Panc1 (cell line): ENCODE measurements at places on chromosomes 5 and 9.
A peak's percentile ranks its signal among the peaks of the same experiment; 100 is the strongest.

- H3K36me3 ChIP-seq = no peaks in the 10 kb centered on the region
- no peaks in the 10 kb centered on the region for H3K4me1 ChIP-seq
- peaks cover 27% of the 10 kb centered on the region for H3K27me3 ChIP-seq
Observed at GRCh38 chr5:174402222-174402812, 322.1 kb upstream of the MSX2 start.

DNA sequence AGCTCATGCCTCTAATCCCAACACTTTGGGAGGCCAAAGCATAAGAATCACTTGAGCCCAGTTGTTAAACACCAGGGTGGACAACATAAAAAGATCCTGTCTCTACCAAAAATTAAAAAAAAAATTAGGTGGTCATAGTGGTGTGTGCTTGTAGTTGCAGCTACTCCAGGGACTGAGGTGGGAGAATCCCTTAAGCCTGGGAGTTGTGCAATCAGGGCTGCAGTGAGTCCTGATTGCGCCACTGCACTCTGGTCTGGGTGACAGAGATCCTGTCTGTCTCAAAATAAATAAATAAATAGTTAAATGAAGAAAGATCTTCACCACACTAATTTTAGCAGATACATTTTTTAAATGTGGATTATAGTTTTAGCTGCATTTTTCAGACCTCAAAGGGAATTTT is 433.2 kb downstream of the MAT2B start:
- no peak overlapping the region for H3K27ac ChIP-seq
- H3K27me3 ChIP-seq = no peaks in the 10 kb centered on the region
- DNase-seq = no peak
- H3K4me3 ChIP-seq = no peak overlapping the region
- no peaks in the 10 kb centered on the region for H3K4me1 ChIP-seq
- no peaks in the 10 kb centered on the region for H3K36me3 ChIP-seq

DNA sequence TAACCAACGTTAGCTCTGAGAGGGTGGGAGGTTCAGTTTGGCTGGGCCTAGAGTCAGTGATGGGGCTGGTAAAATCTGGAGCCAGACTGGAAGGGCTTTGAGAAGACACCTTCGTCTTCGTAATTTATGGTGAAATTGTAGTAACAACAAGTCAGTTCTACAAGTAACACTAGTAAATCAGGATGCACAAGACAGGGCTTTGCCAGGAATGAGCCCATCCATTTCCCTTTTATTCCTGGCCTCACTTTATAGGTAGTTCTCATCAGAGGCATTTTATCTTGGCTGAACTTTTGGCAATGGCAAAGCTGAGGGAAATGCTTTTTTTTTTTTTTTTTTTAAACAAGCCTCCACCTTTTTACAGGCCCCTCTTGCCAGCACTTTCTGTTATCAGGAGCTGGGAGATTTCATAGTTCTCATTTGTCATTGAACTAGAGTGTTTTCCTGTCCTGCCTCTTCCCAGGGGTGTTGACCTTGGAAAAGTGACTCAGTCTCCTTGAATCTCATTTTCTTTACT is 110.5 kb upstream of the KLF4 start:
- no peaks in the 10 kb centered on the region for H3K4me1 ChIP-seq
- H3K27ac ChIP-seq = no peak overlapping the region
- no peaks in the 10 kb centered on the region for H3K36me3 ChIP-seq
- DNase-seq = no peak
- no peaks in the 10 kb centered on the region for H3K27me3 ChIP-seq

DNA sequence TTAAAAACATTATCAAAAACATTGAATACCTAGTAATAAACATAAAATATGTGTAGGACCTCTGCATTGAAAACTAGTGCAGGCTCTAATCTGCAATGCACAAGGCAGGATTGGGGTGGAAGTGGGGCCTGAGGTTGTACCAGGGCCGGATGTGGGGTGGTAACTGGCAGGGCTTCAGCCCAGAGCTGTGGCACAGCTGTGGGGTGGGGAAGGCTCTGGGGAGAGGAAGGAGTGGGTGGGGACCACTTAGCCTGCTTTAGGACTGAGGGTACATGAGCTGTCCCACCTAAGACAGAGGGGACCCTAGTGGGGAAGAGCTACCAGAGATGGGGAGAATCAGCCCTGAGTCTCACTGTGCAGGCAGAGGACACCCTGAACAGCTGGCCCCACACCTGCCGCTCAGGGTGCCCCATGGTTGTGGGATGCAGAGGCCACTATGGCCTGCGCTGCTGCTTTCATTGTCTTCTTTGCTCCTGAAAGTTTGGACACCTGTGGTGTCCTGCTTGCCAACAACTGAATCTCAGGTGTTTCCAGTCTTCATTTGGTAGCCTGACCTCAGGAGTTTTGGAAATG is 311.4 kb downstream of the TLE4 start:
- no peak overlapping the region for H3K4me3 ChIP-seq
- no peak overlapping the region for H3K27ac ChIP-seq
- H3K4me1 ChIP-seq = no peaks in the 10 kb centered on the region
- DNase-seq = no peak
- no peaks in the 10 kb centered on the region for H3K27me3 ChIP-seq

DNA sequence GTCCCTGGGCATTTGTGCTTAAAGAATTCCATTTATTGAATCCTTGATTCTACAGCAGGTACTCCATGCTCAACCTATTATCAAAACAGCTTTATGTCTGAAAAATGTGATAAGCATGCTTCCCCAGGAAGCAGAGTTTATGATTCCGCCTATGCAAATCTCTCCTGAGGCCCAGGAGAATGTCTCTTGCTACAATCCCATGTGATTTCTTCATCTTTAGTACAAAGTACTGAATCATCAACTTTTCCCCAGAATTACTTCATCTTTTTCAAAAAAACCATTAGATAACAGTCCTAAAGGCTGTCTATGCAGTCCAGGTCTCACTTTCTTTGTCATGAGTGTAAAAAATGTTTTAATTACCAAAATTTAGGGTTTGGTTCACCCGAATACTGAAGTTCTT is 130.2 kb upstream of the ADAMTSL1 start:
- DNase-seq = no peak
- H3K27ac ChIP-seq = no peak overlapping the region
- no peak overlapping the region for H3K4me3 ChIP-seq

DNA sequence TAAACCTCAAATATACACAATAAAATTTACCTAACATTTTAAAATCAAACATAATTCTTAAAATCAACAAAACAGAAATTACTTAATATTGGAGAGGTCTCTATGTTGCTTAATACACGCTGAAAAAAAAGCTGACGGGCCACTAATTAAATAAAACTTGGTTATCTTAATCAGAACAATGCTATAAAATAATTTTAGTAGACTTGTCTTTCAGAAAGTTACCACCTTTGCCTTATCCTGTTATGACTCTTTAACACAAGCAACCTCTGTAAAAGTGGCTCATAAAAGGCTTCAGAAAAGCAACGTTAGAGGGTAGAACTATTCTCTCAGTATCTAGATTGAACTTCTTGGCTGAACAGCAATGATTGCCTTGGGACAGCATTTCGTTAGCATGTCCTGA is 251.0 kb upstream of the RIOK2 start:
- no peak overlapping the region for H3K4me3 ChIP-seq
- no peaks in the 10 kb centered on the region for H3K27me3 ChIP-seq
- H3K36me3 ChIP-seq = no peaks in the 10 kb centered on the region
- DNase-seq = no peak
- H3K27ac ChIP-seq = no peak overlapping the region

DNA sequence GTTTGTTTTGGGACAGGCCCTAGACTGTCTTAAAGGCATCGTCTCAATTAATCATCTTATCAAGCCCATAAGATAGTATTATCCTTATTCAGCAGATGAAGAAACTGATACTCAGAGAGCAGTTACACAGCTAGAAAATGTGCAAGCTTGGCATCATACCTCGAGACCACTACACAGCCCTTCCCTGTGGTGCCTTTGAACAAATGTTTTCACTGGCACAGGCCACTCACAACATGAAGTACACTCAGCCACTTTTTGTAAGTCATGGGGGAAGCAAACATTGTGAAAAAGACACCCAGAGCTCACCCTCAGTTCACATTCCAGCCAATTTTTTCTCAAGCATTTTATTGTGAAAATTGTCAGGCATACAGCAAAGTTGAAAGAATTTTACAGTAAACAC is 122.5 kb downstream of the WDR41 start:
- no peaks in the 10 kb centered on the region for H3K4me1 ChIP-seq
- no peak for DNase-seq
- H3K27me3 ChIP-seq = peaks cover 6% of the 10 kb centered on the region; the same call in 1 of the 2 replicates
- no peak overlapping the region for H3K4me3 ChIP-seq
- H3K36me3 ChIP-seq = no peaks in the 10 kb centered on the region
- H3K27ac ChIP-seq = no peak overlapping the region

- no peak overlapping the region for H3K27ac ChIP-seq
- DNase-seq = no peak
- H3K4me1 ChIP-seq = no peaks in the 10 kb centered on the region
Observed at GRCh38 chr5:143132739-143133138, 270.7 kb downstream of the NR3C1 start.

- no peak overlapping the region for H3K4me3 ChIP-seq
- no peaks in the 10 kb centered on the region for H3K4me1 ChIP-seq
- no peaks in the 10 kb centered on the region for H3K36me3 ChIP-seq
Observed at GRCh38 chr9:75152416-75152815, 64.1 kb downstream of the OSTF1 start.

- H3K4me1 ChIP-seq = no peaks in the 10 kb centered on the region
- H3K4me3 ChIP-seq = peak overlapping the region; percentile 44
- H3K27ac ChIP-seq = no peak overlapping the region
- no peak for DNase-seq
Observed at GRCh38 chr9:69671311-69671878, 776 bp downstream of the APBA1 start.

DNA sequence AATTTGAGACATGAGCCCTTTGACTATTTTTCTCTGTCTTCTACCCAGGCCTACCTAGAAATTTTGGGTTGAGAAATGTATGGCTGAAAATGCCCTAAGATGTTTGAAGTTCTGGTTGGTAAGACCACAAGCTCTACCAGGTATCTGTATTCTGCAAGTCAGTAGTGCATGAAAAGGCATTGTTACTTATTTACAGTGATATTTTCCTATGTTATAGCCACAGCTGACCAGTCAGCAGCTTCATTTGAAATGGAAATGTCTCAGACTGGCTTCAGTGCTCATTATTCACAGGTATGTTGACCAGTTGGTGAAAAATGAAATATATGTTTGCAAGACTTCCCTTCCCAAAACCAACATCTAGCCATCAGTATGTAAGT is 91.9 kb upstream of the ITGA2 start:
- H3K36me3 ChIP-seq = no peaks in the 10 kb centered on the region
- no peak overlapping the region for H3K27ac ChIP-seq
- no peak overlapping the region for H3K4me3 ChIP-seq
- no peak for DNase-seq
- no peaks in the 10 kb centered on the region for H3K4me1 ChIP-seq

DNA sequence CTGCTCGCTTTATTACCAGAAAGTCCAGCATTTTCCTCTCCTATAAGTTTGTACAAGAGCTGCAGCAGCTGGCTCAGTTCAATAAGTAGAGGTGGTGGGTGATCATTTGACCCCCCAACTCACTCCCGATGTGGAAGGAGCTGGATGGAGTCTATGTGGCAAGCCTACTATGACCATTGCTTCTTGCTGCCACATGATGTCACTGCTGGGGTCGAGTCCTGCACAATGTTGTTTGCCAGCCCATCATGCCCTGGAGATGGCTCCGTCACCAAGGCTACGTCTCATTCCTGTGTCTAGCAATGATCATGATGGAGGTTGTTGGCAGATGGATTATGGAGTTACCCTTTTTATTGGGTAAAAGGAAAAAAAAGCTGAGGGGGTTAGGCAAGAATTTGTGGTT is 266.3 kb downstream of the PSAT1 start:
- DNase-seq = no peak
- no peaks in the 10 kb centered on the region for H3K4me1 ChIP-seq
- H3K36me3 ChIP-seq = no peaks in the 10 kb centered on the region
- H3K27ac ChIP-seq = no peak overlapping the region

DNA sequence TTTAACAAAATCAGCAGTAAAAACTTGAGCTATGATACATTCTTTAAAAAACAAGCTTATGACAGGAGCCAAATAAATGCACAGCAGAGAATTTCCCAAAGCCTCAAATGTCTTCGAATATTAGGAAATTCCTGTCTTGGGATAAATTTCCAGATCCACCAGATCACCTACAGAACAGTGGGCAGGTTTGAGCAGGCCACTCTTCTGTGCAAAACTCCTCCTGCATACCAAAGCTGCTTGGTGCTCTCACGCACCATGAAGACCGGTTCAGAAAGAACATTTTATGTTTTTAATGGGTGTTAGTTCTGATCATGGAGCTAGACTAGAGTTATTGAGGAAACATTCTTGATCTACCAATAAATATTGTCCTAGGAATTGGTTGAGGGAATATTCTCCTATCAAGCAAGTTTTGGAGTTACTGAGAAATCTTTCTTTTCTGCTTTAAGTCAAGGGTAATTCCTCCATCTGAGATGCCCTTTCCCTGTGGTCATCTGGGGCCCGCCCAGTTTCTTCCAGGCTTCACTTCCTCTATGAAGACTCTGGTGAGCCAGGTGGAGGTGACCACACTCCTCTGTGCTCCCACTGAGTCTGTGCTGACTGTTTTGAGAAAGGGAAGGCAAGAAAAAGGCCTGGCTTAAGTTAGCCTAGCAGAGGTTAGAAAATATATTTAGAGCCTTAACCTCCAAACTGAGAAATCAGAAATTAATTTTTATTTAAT is 17.9 kb downstream of the TNFSF15 start:
- no peak for DNase-seq
- no peaks in the 10 kb centered on the region for H3K27me3 ChIP-seq
- no peak overlapping the region for H3K27ac ChIP-seq
- H3K4me3 ChIP-seq = no peak overlapping the region
- H3K36me3 ChIP-seq = no peaks in the 10 kb centered on the region

- H3K27me3 ChIP-seq = peaks cover 2% of the 10 kb centered on the region; the same call in 1 of the 2 replicates
- no peaks in the 10 kb centered on the region for H3K4me1 ChIP-seq
- no peak overlapping the region for H3K27ac ChIP-seq
- no peak overlapping the region for H3K4me3 ChIP-seq
- DNase-seq = no peak
- H3K36me3 ChIP-seq = no peaks in the 10 kb centered on the region
Observed at GRCh38 chr9:135082536-135082935, 4.9 kb upstream of the OLFM1 start.

GRCh38 chr5:172054611-172055153 is 48.2 kb upstream of the FBXW11 start:
- H3K4me3 ChIP-seq = no peak overlapping the region
- no peaks in the 10 kb centered on the region for H3K27me3 ChIP-seq
- H3K36me3 ChIP-seq = no peaks in the 10 kb centered on the region

DNA sequence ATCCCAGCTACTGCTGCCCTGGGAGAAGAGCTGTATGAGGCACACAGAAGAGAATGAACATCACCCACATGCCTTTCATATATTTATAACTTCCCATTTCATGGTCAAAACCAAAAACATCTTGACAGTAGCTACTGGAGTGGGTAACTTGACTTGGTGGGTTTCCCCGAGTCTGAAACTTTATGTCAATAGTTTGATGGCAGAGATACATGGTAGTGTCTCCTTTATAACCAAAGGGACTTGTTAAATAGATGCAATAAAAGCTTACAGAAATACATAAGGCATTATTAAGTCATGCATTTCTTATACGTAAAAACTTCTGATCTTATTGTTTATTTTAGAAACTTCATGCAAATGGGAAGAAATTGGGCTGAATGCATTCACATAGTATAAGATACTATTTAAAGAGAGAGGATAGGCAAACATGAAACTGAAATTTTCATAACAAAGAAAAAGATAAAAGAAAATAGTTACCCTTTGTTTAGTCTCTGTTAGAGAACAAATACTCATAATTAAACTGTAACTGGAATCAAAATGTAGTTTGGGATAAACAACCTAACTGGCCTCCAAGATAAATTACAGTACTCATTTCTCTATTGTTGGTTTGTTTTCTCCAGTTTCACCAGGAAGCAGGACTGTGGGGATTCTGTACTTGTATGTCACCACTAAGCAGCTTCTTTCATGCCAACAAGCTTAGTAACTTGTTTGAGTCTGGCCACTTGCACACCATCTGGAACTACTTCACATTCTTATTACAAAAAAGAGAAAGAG is 459.3 kb upstream of the MEF2C start:
- no peaks in the 10 kb centered on the region for H3K4me1 ChIP-seq
- no peak overlapping the region for H3K27ac ChIP-seq
- no peaks in the 10 kb centered on the region for H3K36me3 ChIP-seq
- no peaks in the 10 kb centered on the region for H3K27me3 ChIP-seq
- H3K4me3 ChIP-seq = no peak overlapping the region
